Fibroblast of skin of left biceps (primary cell): ENCODE measurements at places on chromosomes 4 and X.

- no peak for DNase-seq
Observed at GRCh38 chr4:176300565-176300964, 19.2 kb upstream of the SPCS3 start.

DNA sequence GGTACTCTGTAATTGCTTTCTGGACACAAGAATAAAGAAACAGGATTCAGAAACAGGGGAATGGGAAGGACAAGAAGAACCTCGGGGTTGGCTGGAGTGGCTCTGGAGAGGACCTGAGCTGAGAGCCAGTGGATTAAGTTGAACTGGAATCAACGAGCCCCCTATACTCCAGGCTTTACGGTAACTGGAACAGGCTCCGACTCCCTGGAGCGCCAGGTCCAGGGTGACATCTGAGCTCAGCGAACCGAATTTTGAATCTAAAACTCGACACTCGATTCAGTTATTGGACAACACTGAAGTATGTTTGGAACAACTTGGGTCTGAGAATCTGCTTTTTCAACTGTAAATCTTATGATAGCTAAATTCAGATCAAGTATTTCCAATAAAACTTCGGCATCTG is 23.9 kb downstream of the HMX1 start:
- DNase-seq, result no peak

- no peak for DNase-seq
Observed at GRCh38 chr4:174873931-174874330, 44.2 kb upstream of the ADAM29 start.

GRCh38 chr4:112509243-112510141 is 6.5 kb downstream of the NEUROG2 start:
- DNase-seq, result no peak

- DNase-seq, result peak; percentile 91
Observed at GRCh38 chrX:134599184-134599914, 58.9 kb downstream of the PLAC1 start.

DNA sequence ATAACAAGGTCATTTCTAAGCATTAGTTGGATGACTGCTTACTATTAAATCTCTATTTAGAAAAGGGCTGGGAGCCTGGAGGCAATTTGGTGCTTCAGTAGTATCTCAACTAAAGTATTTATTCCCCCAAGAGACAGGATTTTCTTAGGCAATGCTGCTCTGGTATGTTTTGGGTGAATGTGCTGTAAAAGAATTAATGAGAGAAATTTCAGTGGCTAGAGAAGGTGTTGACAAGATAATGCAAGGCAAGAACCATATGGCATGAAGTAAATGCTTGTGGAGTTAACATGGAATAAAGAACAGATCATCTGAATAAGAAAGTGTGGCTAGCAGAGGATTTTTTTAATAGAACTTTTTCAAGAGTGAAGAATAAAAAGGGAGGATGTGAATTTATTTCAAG is 3.9 kb downstream of the CYP2U1 start:
- no peak for DNase-seq

DNA sequence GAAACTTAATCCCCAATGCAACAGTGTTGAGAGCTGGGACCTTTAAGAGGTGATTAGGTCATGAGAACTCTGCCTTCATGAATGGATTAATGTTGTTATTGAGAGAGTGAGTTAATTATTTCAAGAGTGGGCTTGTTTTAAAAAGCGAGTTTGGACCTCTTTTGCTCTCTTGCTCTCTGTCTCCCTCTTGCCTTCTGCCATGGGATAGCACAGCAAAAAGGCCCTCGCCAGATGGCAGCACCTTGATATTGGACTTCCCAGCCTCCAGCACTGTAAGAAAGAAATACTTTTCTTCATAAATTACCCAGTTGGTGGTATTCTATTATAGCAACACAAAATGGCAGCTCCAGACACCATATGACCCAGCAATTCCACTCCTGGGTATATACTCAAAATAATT is 7.0 kb upstream of the ATP6AP2 start:
- no peak for DNase-seq

DNA sequence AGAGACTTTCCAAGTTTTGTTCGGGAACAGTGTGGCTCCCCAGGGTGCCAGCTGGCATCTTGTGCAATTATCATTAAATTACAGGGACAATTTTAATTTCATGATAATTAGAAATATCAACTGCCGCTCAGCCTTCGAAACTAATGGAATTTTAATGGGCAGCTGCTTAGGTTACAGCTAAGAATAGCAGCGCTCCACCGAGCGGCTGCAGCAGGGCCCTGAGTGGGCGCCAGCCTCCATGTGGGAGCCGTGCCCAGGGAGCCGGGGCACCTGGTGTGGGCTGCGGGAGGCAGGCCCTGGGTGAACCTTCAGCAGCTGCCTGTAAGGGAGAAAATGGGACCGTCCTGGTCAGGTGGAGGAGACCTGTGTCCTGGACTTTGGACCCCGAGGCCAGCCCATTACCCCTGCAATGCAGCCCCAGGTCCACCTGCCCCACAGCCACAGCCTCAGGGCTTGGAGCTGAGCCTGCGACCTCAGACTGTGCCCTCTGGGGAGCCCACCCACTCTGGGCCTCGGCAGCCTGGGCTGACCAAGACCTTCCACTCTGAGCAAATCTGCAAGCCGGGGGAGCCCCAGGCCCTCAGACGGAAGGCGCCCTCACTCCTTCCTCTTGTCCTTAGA is 21.1 kb downstream of the MSANTD1 start:
- DNase-seq, result no peak

DNA sequence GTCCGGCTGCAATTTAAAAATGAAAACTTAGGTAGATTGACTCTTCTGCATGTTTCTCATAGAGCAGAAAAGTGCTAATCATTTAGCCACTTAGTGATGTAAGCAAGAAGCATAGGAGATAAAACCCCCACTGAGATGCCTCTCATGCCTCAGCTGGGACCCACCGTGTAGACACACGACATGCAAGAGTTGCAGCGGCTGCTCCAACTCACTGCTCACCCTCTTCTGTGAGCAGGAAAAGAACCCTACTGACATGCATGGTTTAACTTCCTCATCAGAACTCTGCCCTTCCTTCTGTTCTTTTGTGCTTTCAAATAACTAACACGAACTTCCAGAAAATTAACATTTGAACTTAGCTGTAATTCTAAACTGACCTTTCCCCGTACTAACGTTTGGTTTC is 41.0 kb downstream of the MAP7D3 start:
- no peak for DNase-seq

DNA sequence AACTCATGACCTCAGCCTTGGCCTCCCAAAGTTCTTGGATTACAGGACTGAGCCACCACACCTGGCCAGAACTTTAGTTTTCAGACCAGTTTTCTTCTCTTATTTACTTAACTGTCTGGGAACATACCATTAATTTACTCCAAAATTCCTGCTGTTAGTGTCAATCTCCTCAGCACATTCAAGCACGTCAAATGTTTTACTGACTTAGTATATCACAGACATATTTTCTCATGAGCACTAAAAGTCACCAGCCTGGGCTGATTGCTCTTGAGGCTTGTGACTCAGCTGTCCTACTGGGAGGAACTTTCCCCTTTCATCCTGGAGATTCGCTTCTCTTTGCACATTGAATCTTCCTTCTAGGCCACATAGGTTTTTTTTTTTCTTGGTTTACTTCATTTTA is 109.6 kb downstream of the PCDH18 start:
- DNase-seq, result no peak

GRCh38 chrX:57573754-57574153 is 18.1 kb upstream of the ZXDB start:
- DNase-seq, result no peak

DNA sequence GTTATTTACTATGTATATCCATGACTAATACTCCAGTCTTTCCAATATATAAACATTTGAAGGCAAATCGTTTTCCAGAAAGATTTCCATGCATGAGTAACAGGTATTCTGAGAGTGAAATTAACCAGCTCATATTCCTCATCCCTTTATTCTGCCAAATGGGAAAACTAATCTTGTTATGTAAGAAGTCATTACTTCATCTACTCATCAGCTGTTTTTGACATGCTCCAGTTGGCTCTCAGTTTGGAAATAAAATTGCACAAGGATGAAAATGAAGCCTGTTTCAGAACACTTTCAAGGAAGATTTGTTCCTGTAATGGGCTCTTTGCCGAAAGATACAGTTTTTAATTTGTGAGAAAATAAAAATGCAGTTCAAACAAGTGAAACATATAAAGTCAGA is 121.9 kb downstream of the KCTD8 start:
- DNase-seq, result no peak

DNA sequence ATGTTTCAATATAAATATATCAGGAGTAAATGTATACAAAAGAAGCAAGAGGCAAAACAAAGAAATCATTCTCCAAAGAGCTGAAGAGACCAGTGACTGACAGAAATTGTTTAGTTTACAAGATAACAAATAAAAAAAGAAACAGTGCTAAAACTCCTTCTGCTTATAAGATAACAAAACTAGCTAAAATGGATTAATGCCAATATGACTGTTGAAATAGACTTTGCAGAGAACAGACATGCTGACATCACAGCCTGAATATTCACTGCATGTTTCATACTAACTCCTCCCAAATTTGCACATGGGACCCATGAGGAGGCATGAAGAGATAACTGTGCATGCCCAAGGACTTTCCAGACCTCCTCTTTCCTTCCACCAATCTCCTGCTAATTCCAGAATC is 6.2 kb upstream of the GABRA4 start:
- no peak for DNase-seq
